PC-3 (cell line): ENCODE measurements at places on chromosomes 1 and 21.

DNA sequence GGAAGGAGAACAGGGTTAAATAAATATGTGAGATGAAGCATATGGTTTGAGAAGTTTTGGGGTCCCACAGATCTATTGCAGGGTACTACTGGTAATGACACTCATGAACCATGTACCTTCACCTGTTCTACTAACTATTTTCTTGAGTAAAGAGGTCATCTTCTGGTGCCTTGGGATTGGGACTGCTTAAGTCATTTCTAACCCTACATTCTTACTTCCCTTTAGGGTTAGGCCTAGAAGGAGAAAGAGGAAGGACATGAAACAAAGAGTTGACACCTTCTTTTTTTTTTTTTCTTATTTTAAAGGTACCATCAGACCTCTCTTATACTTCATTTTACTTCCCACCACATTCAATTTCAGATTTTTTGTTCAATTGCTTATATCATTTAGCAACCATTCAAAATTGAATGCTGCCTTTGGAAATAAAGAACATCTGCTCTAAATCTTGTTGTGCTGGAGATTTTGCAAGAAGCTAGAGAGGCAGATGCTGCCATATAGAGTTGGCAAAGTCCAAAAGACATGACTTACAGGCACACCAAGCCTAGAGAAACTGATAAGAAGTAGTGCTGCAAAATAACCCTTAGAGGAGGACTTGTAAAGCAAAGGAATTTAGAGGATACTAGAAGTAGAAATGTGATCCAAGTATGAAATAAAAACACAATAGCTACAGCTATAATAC is 374.4 kb upstream of the ST6GALNAC5 start:
- DNase-seq, result no peak

DNA sequence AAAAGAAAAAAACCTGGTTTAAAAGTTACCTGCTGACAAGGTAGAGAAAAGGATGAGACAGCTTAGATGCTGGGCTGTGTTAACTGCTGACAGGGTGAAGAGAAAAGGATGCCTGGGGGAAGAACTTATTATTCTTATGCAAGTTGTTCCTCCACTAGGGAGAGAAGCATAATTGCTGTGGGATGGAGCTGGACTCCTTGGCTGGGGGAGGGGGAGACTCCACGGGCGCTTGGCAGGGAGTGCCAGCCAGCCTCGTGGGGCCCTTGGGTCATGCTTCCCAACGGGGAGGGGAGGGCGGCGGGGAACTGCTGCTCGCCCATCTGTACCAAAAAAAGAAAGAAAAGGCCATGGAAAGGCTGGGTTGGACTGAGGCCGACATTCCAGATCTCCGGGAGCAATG is 47.2 kb downstream of the SYCP1 start:
- no peak for DNase-seq

- DNase-seq, result no peak
These were observed 12.6 kb upstream of the CHI3L2 start for GRCh38 chr1:111214884-111215283.

- DNase-seq, result no peak
These were observed 17.3 kb upstream of the TIPRL start for GRCh38 chr1:168161459-168161858.

- DNase-seq, result peak; percentile 32
These were observed 42.1 kb downstream of the CAMSAP2 start for GRCh38 chr1:200780545-200781369.

- peak; percentile 55 for DNase-seq
These were observed 58.4 kb upstream of the MYOCOS start for GRCh38 chr1:171563675-171564074.

DNA sequence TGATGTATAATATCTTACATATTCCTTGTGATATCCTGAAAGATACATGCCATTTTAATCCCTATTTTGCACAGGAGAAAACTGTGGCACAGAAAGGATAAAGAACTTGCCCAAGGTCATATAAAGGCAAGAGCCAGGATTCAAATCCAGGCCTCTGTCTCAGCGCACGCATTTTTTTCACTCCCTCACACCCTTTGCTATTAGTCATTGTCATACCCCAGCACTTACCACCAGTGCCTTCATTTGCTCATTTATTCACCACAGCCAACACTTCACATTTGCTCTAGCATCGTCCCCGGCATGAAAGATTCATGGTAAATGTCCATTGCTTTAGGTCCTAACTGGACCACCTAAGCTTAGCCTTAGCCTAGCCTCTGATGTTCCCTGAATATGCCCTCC is 14.2 kb downstream of the ALX3 start:
- no peak for DNase-seq

- no peak for DNase-seq
These were observed 357.7 kb downstream of the TTLL7 start for GRCh38 chr1:83641206-83641658.

GRCh38 chr1:147890177-147890790 is 12.3 kb upstream of the GJA8 start:
- peak; percentile 97 for DNase-seq

DNA sequence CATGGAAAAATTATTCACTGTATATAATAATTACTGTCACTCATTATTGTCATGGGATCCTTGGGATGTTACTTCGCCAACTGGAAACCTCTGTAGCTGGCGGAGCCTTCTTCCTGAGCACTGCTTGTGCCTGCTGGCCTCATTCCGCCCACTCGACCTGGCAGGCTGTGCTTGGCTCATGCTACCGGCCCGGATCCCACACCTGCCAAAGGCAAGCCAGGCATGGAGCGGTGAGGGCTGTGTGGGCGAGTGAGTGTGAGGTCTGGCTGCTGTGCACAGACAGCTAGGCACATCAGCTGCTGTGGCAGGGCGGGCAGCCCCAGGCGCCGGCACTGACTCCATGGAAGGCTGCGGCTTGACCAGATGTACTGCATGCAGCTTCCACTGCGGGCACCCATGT is 78.4 kb downstream of the DISP1 start:
- DNase-seq, result no peak

GRCh38 chr1:246066573-246066972 is 440.5 kb downstream of the SMYD3 start:
- no peak for DNase-seq

DNA sequence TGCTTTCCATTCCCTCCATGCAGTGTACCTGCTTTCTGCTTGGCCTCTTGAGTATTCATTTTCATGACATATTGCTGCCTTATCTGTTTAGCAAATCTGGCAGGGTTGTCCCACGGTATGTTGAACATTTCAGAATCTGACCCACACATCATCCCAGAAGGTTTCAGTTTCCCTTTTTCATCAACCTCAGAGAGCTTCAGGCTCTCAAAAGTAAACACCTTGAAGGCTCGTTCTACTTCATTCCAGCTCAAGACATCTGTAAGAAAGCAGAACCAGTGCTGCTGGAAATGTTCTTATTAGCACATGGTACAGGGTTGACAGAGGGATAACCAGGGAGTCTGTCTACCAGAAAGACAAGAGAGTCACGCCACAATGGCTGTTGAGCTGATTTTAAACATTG is 103.6 kb downstream of the SPAG17 start:
- peak; percentile 19 for DNase-seq

DNA sequence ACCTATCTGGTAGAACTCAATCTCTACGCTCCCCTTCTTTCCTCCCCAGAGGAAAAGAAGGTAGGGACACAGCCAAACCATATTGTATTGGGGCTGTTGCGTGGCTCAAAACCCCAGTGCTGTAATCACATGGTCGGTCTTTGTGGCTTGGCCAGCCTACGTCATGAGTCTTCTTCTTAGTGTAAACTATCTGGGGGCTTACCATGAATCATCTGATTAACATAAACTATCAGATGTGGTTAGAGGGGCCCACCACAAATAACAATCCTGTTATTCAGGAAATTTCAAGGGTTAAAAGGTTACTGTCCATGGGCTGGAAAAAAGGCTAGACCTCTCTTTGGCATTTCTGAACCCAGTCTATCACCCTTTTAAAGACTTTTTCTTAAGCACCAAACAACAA is 49.5 kb upstream of the GPR52 start:
- DNase-seq, result no peak

DNA sequence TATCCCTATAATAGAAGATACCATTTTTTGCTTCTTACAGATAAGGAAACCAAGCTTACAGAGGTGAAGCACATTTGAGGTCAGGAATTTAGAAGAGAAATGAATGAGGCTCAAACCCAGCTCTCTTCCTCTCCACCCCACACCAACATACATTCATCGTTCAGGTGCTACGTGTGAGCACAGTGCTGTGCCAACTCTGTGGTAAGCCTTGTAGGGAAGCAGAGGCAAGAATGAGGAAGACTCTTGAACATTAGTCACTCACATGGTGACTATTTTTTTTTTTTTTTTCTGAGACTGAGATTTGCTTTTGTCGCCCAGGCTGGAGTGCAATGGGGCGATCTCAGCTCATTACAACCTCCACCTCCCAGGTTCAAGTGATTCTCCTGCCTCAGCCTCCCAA is 314.0 kb downstream of the NTNG1 start:
- no peak for DNase-seq

DNA sequence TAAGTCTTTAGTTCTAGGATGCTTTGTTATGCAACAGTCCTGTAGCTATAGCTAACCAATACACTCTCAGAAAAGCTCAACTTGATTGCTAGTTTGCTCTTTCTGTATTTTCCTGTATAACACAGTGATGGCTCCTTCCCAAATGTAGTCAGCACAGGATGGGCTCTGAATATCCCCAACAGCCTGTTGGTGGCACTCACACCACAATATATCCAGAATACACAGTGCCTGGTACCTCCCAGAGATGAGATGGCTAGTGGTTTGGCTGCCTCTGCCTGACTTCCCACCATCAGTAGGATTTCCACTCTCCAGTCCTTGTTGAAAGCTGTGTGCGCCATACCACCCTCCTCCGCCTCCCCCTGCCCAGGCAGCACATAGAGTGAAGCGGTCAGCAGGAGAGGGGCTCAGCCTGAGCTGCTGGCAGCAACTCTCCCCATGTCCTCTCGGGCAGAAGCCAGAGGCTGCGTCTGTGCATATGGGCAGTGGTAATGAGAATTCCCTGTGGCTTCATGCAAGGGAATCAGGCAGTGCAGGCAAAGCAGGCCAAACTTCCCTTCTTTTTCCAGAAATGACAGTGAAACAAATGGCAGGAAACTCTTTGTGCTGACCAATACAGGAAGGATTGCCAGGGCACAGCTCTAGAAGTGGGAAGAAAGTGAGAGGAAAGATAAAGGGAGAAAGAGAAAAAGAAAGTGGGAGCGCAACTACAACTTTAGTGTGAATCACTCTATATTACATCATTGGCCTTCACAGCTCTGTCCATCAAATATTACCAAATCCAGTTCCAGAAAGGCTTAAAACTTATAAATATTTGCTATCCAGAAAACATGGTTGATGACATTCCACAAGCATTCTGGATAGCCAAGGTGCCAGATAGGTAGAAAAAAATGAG is 49.7 kb downstream of the LMX1A start:
- no peak for DNase-seq

GRCh38 chr1:15989776-15990175 is 13.9 kb upstream of the ZBTB17 start:
- no peak for DNase-seq

DNA sequence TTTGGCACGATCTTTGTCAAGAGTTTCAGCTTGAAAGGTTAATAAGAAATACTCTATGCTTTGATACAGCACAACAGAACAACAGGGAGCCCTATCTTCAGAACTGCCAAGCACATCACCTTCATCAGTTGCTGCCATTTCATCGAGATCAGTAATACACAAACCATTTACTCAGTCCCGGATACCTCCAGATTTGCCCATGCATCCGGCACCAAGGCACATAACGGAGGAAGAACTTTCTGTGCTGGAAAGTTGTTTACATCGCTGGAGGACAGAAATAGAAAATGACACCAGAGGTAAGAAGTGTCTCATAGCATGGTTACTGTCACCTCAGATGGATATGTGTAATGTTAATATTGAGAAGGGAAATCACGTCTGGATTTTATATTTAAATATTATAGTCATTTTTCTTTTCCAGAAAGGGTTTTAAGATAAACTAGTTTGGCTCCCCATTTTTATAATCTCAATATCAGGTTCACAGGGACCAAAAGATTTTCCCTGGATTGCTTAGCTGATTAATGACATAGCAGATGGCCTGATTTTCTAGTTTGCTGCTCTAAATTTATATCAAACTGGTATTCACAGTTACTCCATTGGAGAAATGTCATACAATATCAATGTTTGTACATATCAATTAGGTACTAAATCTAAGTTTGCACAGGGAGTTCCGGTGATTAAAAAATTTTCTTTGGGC is 97.3 kb downstream of the USP25 start:
- DNase-seq, result no peak

DNA sequence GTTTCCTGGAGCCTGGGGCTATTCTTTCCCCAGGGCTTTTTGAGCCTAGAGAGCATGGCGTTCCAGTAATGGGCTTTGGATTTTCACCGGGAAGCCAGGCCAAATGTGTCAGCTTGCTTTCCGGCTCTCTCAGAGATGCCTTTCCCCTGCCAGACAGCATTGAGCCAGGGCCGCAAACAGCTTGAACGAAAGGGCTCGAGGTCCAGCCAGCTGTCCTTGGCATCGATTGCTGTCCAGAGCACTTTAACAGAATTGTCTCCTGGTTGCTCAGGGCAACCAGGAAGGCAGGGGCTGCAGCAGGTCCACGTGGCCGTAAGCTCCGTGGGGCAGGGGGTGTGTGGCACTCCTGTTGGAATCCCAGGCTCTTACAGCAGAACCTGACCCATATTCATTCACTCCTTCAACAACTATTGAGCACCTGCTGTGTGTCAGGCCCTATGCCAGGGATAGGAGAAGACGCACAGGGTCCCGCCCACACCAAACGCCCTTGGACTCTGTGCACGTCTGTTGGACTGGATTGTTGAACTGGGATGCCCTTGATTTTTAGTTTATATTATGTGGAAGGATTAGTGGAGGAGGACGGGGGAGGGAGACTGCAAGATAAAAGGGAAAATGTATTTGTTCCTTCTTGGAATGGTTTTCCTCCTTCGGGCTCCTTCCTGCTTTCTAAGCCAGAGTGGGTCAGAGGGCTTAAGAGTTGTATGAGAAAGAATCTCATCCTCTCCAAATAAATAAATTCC is 38.7 kb upstream of the EFHD2 start:
- no peak for DNase-seq

- peak; percentile 72 for DNase-seq
These were observed 940 bp upstream of the PLA2G2C start for GRCh38 chr1:20187103-20187812.

DNA sequence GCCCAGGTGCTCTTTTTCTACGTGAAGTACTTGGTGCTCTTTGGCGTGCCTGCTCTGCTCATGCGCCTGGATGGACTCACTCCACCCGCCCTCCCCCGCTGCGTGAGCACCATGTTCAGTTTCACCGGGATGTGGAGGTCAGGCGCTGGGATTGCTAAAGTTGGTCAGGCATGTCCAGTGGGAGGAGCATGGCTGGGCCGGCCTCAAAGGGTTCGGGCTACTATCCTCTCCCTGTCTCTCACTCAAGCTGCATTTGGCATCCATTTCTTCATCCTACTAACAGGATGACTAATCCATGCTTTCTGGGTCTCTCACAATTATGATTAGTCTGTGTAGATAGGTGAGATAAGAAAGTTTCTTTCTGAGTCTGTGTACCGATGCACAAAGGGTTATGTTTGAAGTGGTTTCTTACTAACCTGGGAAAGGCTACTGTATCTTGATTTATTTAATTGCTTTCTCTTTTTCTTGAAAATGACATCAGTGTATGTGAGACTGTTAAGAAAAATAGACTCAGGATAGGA is 135.9 kb downstream of the HHAT start:
- peak; percentile 78 for DNase-seq

- no peak for DNase-seq
These were observed 16.5 kb upstream of the A3GALT2 start for GRCh38 chr1:33337441-33337840.
